NCI-H526 (cell line): ENCODE measurements at places on chromosomes 6 and 20.

- DNase-seq: no peak
Measured at GRCh38 chr6:129699659-129700058, 10.3 kb downstream of the ARHGAP18 start.

DNA sequence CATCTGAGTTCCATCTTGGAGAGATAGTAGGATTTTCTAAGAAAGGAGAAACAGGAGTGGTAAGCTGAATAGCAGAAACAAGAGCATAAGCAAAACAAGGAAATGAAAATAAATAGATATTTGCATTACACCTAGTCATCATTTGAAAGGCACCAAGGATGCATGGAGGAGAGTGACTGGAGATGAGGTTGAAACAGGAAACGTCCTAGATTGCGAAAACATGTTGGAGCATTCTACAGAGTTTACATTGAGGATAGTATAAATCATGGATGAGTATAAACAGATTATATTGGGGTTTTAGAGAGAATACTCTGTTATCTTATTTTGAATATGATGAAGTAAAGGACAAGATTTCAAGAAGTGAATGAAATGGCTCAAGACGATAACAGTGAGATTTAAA is 507.3 kb downstream of the EYS start:
- peak; percentile 7 for DNase-seq

DNA sequence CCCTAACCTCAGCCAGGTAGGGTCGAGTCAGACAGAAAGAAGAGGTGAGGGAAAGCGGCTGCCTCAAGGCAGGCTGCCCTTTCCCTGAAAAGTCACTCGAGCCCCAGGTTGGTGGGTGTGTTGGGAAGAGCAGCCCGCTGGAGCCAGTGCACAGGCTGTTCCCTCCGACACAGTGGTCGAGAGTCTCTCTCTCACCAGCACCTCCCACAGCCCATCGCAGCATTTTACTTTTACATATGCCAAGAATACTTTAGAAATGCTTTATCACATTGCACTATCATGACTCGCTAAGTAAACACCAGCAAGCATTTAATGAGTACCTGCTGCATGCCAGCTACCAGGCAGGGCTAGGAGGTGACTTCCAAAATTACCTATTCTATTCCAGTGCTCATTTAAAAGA is 1.7 kb downstream of the PRPH2 start:
- DNase-seq: no peak

- DNase-seq: no peak
Measured at GRCh38 chr20:62978561-62978943, 26.0 kb downstream of the SLC17A9 start.

- no peak for DNase-seq
Measured at GRCh38 chr6:30778001-30778635, 33.8 kb upstream of the IER3 start.

- no peak for DNase-seq
Measured at GRCh38 chr6:5278565-5279120, 17.3 kb downstream of the FARS2 start.

GRCh38 chr6:127878115-127878514 is 22.7 kb downstream of the THEMIS start:
- no peak for DNase-seq

DNA sequence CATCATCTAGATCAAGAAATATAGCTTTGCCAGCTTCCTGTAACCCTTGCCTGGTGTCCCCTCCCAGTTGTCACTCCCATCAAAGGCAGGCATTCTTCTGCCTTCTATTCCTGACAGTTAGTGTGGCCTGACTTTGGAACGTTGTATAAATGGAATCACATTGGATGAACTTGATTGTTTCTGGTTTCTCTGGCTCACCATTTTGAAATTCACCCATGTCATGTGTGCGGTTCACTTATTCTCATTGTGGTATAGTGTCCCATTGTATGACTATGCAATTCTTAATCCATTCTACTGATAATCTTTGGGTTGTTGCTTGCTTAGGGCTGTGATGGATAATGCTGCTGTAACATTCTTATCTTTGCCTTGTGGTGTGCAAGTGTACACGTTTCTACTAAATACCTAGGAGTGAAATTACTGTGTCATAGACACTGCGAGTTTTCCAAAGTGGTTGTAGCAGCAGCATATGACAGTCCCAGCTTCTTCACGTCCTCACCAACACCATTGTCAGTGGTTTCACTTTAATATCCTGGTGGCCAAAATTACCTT is 73.2 kb downstream of the VEGFA start:
- DNase-seq: no peak

DNA sequence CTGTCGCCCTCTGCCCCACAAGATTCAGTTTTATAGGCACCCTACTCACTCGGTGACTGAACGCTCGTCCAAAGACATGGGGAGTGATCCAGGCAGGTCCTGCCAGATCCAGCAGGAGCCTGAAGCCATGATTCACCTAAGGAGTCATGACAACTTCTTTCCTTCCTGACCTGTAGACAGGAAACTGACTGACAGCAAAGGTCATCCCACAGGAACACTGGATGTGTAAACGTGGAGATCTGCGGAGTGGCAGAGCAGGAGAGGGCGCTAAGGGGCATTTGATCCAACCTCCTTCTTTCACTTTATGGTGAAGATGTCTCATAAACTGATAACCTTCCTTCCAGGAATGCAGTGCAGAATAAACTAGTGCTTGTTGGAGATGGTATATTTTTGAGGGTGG is 192.2 kb downstream of the GJA10 start:
- no peak for DNase-seq

DNA sequence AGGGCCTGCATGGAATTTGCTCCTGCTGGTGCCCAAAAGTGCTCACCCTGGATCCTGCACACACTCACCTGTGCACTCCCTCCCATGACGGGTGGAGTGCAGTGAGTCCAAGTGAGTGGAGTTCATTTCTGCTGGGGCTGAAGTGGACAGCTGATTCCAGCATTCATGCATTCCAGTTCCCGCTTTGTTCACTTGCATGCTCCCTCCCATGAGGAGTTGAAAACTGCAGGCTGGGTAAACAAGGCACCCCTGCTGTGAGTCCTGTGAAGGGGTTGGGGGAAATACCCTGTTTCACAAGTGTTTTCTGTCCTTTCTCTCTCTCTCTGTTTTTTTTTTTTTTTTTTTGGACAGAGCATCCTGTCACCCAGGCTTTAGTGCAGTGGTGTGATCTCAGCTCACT is 454.1 kb upstream of the NOX3 start:
- no peak for DNase-seq

DNA sequence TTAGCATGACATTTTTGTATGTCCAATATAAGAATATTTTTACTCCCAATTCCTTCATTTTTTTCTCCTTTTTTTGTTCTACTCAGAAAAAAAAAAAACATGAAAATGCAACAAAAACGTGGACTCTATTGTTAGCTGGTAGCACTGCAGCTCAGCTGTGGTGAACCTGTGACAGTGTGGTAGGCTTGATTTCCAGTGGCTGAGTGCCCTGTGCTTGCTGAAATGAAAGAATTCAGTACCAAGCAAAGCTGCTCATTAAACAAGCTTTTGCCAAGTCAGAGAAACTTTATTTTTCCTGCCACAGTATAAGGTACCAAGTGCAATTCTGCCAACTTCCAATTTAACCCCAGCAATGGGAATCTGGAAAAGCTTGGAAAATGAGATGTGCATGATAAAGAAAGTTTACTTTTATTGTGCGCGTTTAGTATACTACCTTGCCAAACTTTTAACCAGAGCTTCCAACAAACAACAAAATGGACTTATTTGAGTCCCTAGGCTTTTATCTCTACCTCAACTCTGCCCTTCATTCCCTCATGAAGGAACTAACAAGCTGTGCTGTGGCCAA is 215.2 kb downstream of the SLC35F1 start:
- no peak for DNase-seq

GRCh38 chr6:132204591-132204990 is 196.7 kb downstream of the MOXD1 start:
- no peak for DNase-seq

- DNase-seq: no peak
Measured at GRCh38 chr6:49934770-49935169, 29.2 kb downstream of the DEFB114 start.

GRCh38 chr20:10653599-10654249 is 20.1 kb downstream of the JAG1 start:
- DNase-seq: no peak

GRCh38 chr6:12528581-12529363 is 187.8 kb upstream of the PHACTR1 start:
- no peak for DNase-seq

- DNase-seq: no peak
Measured at GRCh38 chr6:143966312-143966711, 41.7 kb downstream of the PLAGL1 start.

GRCh38 chr6:6218759-6219085 is 101.7 kb downstream of the F13A1 start:
- no peak for DNase-seq
